ENCODE measurements at places on chromosomes 2 and 18.

- DNase-seq, result no peak
These were observed 893.1 kb upstream of the CELF4 start for GRCh38 chr18:38458698-38459097.

DNA sequence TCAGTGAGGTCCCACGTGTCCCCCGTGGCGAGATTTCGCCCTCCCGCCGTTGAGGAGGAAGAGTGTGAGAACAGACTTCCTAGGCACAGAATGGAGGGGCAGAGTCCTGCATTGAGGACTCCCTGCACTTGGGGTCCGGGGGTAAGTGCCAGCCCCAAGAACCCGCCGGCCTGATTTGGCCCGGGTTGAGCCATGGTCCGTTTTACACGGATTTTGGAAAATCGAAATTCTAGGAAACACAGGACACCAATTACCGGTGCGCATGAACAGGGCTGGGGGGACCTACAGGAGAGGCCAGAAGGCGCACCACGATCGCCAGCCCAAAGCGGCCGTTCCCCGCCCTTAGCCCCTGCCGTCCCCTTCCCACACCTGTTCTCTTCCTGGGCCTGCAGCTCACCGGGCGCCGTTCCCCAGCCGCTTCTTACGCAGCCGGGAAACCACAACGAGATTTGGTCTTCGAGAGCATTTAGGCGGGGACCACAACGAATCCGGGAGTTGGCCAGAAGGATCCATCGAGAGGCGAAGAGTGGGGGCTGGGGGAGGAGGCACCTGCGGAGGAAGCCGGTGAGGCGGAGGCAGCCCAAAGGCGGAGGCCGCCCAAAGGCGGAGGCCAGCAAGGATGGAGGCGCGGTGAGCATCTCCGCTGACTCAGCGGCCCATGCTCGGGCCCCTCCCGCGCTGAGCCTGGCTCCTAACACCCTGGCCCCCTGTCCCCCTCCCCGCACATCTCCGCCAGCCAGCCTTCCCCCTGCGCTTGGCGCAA lies 464 bp upstream of the TLX2 start:
- no peak for DNase-seq

DNA sequence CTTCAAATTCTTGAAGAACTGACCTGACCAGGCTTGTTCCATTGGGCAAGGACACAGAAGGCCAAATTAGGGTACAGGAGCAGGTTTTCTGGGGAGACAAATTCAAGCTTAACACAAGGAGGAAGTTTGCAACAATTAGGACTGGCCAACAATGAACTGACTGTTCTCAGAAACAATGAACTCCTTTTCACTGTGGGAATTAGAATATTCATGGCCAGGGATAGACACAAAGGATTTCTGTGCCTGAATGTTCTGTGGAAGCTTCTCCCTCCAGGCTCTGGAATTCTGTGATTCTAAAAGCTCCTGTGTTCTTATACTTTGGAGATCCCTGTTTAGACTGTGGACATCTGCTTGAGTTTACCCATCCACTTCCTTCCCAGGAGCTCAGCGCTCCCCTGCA lies 15.2 kb downstream of the SMYD1 start:
- no peak for DNase-seq

- DNase-seq, result no peak
These were observed 231.5 kb downstream of the SLC8A1 start for GRCh38 chr2:40220177-40220925.

DNA sequence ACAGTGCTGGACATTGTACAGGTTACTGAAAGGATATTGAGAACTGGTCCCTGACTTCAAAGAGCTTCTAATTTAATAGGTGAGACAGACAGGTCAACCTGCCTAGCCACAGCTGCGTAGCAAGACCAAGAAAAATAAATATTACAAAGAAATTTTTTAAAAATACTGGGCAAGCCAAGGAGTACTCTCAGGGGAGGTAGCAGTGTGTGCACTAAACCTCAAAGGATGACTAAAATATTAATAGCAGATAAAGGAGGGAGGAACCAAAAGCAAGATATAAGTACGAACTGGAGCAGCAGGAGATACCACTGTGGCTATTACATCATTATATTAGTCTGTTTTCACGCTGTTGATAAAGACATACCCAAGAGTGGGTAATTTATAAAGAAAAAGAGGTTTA lies 14.9 kb downstream of the SCG2 start:
- DNase-seq, result no peak

GRCh38 chr2:20371323-20372025 lies 20.8 kb upstream of the PUM2 start:
- no peak for DNase-seq

DNA sequence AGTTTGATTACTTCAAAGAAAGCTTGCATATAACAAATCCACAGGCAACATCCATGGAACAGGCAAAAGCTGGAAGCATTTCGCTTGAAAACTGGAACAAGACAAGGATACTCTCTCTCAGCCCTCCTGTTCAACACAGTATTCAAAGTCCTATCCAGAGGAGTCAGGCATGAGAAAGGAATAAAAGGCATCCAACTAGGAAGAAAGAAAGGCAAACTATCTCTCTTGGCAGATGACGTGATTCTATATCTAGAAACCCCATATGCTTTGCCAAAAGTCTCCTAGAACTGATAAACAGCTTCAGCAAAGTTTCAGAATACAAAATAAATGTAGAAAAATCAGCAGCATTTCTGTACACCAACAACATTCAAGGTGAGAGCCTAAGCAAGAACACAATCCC lies 34.1 kb upstream of the MC4R start:
- no peak for DNase-seq

DNA sequence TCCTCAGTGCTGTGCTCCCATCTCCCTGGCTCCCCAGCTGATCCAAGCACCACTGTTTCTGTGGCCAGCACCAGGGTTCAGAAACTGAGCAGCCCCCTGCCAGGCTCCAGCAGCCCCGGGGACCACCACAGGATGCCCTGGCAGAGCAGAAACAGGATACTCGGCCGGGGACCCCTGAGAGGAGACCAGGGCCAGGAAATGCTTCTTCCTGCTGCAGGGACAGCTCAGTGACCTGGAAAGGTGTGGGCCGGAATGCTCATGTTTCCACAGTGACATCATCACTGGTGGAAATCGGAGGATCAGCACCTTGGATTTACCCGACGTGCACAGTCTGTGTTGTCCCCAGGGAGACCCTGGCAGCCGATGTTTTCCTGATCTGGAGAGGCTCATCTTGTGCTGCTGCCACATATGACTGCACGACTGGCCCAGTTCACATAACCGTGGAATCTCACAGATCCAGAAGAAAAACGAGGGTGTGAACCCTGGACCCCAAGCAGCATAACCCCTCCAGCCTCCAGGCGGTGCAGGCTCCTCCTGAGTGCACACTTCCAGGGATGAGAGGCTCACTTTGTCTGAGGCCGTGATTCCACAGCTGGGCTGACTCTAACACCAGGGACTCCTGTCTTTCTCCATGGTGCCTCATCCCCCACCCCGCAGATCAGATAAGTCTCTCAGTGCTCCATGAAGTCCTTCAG lies 58.0 kb downstream of the DDX1 start:
- DNase-seq, result no peak

DNA sequence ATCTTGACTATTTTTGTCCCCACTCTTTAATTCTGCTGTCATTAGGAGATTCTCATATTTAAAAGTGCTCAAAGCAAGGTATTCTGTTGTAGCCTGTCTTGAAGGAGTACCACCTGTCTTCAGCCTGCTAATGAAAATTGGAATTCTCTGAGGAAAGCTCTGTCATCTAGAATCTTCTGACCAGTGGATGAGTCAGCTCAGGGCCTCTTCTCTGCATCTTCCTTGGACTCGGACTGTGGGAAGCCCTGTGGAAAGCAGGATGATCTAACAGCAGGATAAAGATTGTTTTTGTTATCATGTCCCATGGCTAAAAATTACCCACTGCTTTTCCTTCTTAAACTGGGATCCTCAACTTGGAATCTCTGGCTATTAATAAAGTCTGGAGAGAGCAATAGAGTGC lies 18.7 kb upstream of the TMEM200C start:
- DNase-seq, result no peak

- DNase-seq, result no peak
These were observed 23.6 kb upstream of the GLS start for GRCh38 chr2:190856985-190857384.

DNA sequence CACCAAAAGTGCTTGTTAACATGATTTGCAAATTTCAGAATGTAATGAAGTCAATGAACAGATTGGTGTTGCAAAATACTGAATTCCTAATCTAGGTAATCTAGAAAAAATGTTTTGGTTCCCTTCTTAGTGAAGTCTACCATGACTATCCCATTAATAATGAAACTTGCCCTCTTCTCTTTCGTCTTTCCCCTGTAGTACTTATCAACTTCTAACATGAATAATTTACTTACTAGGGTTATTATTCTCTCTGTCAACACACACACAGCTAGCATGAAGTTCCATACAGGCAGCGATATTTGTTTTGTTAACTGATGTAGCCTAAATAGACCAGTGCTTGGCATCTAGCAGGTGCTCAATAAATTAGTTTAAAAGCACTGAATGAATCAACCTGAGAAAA lies 160.2 kb downstream of the NCK2 start:
- DNase-seq, result no peak

GRCh38 chr2:100653449-100654035 lies 90.7 kb downstream of the PDCL3 start:
- DNase-seq, result no peak

DNA sequence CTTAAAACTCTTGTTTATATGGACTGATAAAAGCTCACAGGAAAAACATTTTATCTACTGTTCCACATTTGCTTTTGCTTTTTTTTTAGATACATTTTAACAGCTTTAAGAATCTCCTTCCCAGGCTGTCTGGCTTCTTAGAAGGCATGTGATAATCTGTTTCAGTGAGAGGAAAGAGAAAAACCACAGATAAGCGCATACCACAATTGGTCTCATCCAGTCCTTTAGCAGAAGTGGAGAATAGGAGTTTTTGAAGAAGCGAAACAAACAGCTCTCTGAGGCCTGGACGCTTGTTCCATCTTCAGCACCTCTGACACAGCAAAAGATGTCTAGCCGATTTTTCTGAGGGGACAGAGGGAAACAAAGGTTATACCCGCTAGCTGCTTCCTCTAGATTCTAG lies 37.6 kb downstream of the RMC1 start:
- DNase-seq, result no peak

GRCh38 chr18:37668971-37669747 lies 103.6 kb upstream of the CELF4 start:
- DNase-seq, result no peak

DNA sequence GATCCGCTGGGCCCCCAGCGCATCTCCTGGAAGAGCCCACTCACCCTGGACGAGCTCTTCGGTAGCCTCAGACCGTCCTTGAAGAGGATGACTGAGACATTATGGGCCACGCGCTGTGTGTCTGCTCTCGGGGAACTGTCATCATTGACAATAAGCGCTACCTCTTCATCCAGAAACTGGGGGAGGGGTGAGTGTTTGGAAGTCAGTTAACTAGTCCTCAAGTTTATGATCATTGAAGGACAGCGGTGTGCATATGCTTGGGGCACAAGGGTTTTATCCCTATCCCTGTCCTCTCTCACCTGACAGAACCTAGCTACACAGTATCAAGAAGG lies 586 bp downstream of the STK16 start:
- DNase-seq, result no peak

GRCh38 chr18:42480441-42480840 lies 525.4 kb downstream of the PIK3C3 start:
- no peak for DNase-seq

DNA sequence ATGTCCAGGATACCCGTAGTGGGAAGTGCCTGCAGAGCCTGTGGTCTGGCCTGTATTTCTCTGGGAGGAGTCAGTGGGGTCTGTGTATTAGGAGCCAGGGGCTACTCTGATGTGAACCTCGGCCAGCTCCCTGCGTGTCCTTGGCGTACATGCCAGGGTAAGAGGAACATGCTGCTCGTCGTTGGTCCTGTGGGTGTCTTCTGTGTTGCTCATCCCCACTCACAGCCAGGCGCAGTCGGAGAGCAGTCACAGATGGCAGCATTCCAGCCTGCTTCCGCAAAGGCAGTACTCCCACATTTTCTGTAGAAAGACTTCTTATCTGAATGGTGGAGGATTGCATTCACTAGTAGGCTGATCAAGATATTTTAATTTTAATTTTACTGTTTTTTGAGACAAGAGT lies 84.9 kb downstream of the DGKD start:
- no peak for DNase-seq

GRCh38 chr2:144405982-144406788 lies 113.7 kb downstream of the ZEB2 start:
- no peak for DNase-seq

DNA sequence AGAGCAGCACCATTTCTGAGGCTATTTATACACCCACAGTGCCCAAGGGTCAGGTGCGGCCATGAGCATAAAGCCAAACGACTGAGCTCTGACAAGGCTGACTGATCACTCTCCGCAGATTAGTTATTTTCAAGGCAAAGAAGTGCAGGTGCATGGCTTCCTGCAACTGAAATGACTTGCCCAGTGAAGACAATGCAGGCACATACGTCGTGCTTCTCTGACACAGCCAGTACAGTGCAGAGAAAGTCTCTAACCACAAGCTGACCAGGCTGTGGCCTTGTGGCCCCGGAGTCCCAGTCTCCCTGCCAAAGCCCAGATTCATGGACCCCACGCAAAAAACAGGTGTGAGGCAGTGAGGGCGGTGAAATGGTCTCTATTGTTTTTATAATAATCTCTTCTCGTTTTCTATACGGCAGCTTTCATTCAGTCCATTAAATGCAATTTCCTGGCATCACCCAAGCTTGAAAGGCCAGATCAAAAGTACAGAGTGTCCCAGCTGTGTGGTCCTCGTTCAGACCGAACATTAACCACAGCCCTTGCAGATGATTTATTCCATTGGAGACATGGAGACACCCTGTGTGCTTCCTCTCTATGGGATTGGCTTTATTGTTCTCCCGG lies 447.0 kb upstream of the ID2 start:
- DNase-seq, result no peak

GRCh38 chr2:12284037-12284436 lies 432.7 kb upstream of the TRIB2 start:
- DNase-seq, result no peak

Data from activated T-cell treated with anti-CD3 and anti-CD28 coated beads for 48 hours (primary cell).